ENCODE measurements at places on chromosomes 6 and 20.

- peak; percentile 90 for DNase-seq
These were observed 1175.3 kb upstream of the GJE1 start for GRCh38 chr6:140957386-140957785.

DNA sequence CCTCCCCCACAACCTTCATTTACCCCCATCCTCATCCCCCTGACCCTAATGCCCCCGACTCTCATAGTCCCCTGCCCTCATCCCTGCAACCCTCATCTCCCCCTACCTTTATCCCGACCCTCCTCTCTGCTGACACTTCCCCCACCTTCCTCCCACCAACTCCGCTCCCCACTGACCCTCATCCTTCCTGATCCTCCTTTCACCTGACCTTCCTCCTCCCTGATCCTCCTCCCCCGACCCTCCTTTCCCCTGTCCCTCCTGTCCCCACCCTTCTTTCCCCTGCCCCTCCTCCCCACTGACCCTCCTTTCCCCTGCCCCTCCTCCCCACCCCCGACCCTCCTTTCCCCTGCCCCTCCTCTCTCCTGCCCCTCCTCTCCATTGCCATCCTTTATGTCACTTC lies 7.1 kb downstream of the TREML2 start:
- DNase-seq = no peak

DNA sequence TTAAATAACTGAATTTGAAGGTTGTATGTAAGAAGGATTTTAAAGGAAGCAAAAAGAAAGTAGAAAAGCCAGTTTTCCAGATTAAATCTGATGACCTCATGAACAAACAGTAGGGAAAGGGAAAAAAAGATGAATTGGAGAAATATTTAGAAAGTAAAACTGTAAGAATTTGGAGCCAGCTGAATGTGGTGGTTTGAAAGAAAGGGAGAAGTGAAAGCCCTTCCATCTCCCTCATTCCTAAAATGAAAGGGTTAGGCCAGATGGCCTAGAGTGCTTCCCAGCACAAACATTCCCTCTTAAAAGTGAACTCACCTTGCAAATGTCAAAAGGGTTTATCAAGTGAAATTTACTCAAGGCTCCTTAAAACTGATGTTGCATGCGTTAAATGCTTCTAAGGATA lies 139.3 kb upstream of the COL21A1 start:
- DNase-seq = no peak

GRCh38 chr6:95545226-95545625 lies 32.1 kb upstream of the MANEA start:
- DNase-seq = peak; percentile 59

DNA sequence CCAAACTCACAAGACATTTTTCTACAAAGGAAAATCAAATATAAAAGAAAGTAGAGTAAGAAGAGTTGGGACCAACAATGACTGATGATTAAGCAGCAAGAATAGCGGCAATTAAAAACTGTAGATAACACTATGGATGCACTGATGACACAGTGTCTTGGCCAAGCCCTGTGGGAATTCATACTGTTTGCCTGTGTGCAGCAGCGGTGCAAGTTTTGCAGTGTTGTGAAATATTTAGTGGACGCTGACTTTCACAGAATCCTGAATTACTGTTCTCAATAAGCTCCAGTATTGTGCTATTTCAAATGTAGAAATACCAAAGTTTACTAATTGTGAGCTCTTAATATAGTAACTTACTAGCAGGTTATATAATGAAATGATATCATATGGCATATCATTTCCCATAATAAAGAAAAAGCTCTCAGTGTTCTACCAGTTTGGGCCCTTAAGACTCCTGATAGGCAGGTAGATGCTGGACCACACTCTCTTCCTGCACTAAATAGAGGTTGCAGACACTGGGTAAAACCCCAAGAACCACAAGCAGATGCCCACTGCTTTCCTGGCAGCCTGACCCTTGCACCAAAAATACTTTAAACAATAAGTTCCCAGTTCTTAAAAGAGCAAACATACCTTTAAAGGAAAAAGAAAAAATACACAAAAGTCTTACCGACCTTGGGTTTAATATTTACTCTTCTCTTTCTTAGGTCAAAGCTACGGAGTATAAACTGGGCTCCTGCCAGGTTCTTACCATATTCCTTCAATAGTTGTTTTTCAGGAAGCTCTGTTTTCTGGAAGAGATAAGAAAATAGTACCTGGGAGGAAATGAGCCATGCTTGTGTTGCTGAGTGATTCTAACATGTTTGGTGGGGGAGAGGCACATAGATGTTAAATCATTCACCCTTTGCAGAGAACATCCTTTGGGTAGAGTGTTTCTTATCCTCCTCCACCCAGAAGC lies 41.6 kb downstream of the ANKEF1 start:
- DNase-seq = no peak

DNA sequence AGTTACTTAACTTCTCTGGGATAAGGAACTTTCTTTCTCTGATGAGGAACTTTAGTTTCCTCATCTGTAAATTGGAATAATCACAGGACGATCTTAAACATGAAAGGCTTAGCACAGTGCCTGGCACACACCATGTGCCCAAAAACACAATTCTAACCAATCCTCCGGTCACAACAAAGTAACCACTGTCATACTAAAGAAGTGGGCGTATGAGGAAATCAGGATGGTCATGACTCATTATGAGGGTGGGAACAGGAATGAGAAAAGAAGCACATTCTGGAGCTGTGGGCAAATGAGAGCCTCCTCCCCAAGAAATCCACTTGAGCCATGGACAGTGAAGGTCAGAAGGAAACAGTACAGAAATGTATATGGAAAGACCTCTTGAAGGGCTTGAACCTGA lies 82.9 kb downstream of the LRFN2 start:
- DNase-seq = no peak

DNA sequence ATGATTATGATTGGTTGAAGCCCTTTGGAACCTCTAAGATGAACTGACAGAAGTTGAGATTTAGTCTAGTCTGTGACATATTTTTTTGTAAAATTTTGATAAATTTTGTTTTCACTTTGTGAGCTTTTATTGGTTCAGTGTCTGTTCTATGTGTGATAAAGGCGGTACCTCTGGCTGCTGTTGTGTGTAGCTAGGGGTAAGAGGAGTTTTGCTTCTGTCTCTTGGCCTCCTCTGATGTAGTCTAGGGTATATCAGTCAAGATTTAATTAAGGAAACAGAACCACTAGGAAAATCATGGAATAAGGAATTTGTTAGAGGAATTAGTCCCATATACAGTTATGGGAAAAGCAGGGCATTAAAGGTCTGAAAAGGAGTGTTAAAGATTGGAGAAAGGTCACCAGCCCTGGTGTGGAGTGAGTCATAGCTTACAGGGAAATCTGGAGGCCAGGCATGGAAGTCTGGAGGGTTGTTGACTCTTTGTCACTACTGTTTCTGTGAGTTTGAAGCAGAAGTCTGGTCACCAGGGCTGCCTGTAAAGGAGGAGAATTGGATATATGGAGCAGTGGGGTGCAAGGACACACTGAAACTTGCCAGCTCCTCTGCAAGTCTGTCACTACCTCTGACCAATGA lies 28.5 kb downstream of the CDC5L start:
- DNase-seq = no peak

- DNase-seq = peak; percentile 62
These were observed 47.2 kb upstream of the MLN start for GRCh38 chr6:33850869-33851541.

- no peak for DNase-seq
These were observed 46.6 kb upstream of the MRPS10 start for GRCh38 chr6:42264162-42264851.

- DNase-seq = no peak
These were observed 25.5 kb upstream of the HELZ2 start for GRCh38 chr20:63599396-63600050.

- peak; percentile 19 for DNase-seq
These were observed 38.4 kb downstream of the HS3ST5 start for GRCh38 chr6:114304304-114304887.

DNA sequence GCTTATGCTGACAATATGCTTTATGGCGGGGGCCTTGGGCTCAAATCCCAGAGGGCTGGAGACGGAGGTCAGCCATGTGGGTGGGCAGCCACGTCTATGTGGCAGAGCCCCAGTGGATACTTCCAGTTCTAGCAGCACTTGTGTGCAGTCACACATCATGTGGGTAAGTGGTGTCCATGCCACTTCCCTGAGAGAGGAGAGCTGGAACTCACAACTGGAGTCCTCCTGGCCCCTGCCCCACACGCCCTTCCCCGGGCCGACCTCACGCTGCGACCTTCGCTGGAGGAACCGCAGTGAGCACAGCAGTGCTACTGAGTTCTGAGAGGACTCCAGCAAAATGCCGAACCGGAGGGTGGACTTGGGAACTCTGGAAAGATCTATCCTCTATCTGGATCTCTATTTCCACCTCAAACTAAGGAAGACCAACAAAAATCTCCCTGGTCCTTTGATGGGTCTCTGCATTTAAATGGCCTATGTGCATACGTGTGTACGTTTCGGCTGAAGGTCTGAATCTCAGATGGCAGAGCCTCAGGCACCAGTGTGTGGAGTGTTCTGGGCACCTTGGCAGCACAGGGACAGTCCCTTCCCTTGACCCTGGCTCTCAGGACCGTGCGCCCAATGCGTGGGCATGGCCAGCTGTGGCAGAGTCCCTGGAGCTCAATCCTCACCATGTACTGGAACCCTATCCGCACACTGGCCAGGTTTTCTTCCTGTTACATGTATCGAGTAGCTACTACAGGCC lies 55.4 kb downstream of the GNAS-AS1 start:
- DNase-seq = no peak

GRCh38 chr6:141202626-141203025 lies 930.1 kb upstream of the GJE1 start:
- no peak for DNase-seq

DNA sequence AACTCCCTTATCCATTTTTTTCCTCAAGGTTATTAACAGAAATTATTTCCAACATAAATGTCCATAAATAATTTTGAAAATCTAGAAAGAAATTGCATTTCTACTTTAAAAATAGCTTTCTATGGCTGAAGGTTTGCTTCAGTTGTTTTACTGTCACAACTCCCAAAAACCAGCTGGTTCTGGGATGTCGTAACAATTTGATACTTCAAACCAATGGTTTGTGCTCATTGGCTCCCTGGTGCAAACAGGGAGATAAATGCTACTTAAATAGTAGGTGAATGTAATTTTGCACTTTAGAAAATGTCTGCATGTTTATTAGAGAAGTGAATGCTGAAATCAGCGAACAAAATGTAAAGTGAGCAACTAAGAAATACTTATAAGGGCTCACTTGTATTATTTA lies 31.1 kb downstream of the LAMA2 start:
- no peak for DNase-seq

DNA sequence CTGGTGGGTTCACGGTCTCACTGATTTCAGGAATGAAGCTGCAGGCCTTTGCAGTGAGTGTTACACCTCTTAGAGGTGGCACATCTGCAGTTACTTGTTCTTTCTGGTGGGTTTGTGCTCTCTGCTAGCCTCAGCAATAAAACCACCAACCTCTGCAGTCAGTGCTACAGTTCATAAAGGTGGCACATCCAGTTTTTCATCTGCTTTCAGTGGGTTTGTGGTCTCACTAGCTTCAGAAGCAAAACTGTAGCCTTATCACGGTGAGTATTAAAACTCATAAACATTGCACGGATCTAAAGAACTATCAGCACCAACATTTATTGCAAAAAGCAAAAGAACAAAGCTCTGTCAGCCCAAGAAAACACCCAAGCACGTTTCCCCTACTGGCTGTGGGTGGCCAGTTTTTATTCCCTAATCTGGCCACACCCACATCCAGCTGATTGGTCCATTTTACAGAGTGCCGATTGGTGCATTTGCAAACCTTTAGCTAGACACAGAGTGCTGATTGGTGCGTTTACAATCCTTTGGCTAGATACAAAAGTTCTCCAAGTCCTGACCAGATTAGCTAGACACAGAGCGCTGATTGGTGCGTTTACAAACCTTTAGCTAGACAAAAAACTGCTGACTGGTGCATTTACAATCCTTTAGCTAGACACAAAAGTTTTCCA lies 3.4 kb upstream of the TMEM14C start:
- DNase-seq = no peak

GRCh38 chr6:148021165-148021564 lies 321.5 kb upstream of the SASH1 start:
- DNase-seq = no peak

DNA sequence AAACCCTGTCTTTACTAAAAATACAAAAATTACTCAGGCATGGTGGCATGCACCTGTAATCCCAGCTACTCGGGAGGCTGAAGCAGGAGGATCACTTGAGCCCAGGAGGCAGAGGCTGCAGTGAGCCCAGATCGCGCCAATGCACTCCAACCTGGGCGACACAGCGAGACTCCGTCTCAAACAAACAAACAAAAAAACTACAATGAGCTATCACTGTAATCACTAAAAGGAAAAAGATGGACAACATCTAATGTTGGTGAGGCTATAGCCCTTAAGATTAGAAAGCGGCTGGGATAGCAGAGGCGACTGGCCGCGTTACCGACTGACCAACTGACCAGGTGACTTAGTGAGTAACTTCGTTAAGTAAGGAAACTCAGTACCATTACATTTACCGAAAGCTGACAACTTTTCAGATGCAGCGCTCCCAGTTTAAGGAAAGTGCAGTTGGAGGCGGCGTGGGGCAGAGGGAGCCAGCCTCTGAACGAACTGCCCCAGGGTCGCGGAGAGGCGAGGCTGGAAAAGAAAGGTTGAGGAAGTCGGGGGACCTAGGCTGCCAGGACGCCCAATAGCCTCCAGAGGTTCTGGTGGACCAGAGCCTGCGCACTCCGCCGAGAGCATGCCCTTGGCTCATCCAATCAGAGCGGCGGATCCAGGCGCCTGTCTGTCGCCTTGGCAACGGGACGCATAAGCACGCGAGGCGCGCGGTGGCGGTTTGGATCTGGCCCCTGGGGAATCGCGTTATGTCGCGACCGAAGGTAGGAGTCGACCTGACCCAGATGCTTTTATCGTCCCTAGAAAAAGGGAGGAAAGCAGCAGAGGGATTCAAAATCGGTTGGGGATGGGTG lies 8.9 kb downstream of the TTLL9 start:
- peak; percentile 97 for DNase-seq

- no peak for DNase-seq
These were observed 309.9 kb upstream of the NOX3 start for GRCh38 chr6:155765275-155766194.

GRCh38 chr6:25942561-25943147 lies 12.2 kb upstream of the SLC17A2 start:
- no peak for DNase-seq

DNA sequence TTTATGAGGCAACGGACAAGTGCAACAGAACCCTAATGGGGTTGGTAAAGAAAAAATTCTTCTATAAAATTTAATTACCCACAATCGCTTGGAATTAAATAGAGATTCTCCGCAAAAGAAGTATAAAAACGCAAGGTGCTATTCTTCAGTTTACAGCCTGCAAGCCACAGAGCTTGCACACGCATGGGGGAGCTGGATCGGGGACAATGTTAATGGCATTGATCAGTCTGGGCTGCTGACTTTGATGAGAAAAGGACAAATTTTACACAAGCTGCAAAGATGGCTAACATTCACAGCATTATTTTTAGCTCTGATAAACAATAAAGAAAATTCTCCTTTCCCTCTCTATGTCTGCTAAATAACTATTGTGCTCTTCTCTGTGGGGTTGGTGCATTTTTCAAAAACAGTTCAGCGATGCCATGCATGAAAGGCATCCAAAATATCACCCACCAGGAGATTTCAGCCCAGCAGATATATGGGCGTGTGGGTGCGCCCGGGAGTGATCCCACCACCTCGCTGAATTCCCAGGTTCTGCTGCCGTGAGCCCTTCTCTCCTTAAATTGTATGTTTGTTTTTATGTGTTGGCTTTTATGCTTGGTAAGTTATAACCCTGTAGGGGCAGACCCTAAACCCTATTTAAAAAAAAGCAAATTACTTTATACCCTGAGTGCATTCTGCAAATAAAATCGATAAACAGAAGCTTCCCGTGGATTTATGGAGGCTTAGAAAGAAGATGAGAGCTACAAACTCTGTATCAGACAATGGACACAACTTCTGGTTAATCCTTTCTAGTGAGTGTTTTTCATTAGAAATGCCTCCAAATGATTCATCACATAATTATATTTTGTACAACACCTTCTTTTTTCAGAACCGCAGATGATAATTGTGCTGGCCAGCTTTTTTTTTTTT lies 55.6 kb downstream of the NOX3 start:
- no peak for DNase-seq

Measured in NCI-H2171 (cell line).